Foreskin melanocyte (primary cell): ENCODE measurements at places on chromosomes 16 and 17.

DNA sequence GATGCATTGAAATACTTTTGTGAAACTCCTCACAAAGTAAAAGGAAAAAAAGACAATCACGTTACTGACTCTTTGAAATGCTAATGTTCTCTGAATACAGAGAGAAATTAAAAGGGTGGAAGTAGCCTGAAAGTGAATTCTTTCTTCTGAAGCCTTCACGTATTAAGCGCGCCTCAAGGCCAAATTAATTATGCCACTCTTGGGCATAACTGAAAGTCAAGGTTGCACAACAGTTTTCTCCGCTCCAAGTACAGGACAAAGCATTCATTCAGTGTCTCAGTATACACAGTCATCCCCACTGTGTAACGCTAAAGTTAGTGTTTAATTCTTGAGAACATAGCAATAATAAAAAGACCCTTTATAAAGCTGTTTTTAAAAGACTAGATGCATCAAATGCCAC is 21.5 kb downstream of the PARN start:
- DNase-seq, result peak; percentile 93

DNA sequence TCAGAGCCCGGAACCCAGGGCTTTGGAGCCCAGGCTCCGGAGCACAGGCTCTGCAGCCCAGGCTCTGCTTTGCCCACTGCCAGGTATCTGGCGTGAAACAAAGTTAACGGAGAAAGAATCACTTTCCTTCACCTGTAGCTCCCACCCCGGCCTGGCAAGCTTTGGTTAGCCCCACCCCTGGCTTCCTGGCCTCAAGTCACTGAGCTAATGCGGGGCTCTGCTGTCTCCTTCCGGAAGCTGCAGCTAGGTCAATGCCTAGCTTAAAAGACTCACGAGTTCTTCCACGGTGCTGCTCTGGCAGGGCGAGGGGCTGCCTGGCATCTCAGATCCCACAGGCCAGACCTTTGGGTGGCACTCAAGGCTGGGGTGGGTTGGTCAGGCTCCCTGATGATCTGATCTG is 21.1 kb upstream of the SPPL2C start:
- no peak for DNase-seq

GRCh38 chr16:77443357-77444146 is 8.7 kb upstream of the ADAMTS18 start:
- no peak for DNase-seq

DNA sequence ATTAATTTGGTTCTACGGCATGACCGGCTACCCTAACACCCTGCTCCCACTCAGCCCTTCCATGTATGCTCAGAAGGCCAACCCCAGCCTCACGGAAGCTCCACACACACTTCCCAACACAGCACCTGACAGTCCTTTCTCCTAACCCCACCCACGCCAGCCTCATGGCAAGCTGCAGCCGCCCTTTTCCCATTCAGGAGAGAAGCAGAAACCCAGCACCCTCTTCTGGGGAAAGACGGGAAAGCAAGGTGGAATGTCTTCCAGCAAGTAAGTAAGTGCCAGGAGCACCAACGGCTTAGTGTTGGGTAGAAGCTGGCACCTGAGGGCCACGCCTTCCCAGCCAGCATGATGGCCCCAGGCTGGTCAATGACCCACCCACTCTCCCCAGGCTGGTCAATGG is 32.1 kb downstream of the ABR start:
- DNase-seq, result no peak

DNA sequence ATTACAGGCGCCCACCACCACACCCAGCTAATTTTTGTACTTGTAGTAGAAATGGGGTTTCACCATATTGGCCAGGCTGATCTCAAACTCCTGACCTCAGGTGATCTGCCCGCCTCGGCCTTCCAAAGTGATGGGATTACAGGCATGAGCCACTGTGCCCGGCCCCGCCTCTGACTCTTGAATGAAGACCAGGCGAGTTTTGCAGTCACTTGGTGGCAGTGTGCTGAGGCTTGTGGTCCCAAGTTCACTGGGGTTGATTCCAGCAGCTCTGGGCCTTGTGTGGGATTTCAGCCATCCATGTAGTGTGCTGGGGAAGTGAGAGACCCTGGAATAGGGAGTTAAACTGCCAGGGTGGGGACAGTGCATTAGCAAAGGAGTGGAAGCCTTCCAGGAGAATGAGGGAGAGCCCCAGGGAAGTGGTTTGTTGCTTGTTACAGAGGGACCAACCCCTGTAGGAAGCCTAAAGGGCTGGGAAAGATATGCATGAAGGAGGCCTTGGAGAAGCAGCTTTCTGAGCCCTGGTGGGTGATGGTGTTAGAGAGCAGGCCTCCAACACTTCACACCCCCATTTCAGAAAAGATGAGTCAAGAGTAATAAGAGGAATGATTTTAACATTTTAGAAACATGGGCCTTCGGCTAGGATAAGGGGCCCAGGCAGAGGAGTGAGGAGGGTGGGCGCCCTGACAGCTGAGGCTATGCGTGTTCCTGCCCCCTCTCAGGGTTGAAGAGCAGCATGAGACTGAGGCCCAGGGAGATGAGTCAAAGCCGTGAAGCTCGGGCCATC is 14.5 kb downstream of the PSKH1 start:
- no peak for DNase-seq

GRCh38 chr17:50976951-50977472 is 110.9 kb upstream of the TOB1 start:
- DNase-seq, result no peak

DNA sequence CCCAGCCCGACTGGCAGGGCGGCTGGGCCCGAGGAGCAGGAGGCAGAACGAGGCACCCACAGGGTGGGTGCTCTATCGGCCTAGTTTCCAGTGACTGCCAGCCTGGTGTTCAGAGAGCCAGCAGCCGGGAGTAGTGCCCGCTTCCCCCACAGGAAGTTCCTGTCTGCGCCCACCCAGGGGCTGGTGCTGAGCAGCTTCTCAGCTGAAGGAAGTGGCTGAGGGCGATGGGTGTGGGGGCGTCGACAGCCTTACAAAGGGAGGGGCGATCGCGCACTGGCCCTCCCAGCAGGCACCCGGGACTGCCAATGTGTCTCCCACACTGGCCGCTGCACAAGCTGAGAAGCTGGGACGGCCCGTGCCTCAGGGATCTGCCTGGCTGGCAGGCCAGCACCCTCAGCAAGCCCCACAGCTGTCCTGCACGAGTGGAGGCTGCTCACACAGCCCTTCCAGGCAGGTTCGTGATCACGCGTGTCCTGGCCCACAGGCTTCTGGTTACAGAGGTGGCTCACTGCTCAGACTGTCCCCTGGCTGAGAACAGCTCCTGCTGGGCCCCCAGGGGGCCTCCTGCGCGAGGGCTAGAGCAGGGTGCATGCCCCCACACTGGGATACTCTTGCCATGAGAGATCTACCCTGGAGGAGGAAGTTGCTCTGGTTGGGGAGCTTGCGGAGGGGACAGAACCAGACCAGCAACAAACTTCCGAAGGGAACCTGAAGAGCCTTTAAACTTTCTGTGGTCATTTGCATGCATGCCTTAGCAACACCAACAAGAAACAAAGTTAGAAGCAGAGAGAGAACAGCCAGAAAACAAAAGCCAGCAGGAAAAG is 2.5 kb downstream of the RNF166 start:
- DNase-seq, result peak; percentile 27

- DNase-seq, result no peak
Observed at GRCh38 chr16:19518388-19518787, 3.5 kb downstream of the GDE1 start.

DNA sequence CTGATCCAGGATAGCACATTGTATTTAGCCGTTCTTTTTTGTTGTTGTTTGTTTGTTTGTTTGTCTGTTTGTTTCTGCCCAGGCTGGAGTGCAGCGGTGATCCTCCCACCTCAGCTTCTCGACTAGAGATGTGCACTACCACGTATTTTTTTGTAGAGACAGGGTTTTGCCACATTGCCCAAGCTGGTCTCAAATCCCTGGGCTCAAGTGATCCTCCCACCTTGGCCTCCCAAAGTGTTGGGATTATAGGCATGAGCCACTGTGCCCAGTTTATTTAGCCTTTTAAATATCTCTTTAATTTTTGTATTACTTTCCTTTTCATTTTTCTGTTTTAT is 9.2 kb upstream of the NLRC5 start:
- no peak for DNase-seq

GRCh38 chr17:15941781-15942180 is 3.1 kb upstream of the ADORA2B start:
- no peak for DNase-seq

- no peak for DNase-seq
Observed at GRCh38 chr17:42502926-42503325, 33.1 kb upstream of the NAGLU start.

GRCh38 chr17:73644145-73645049 is at the start of gene SDK2:
TSS of gene SDK2 (minus strand) at chr17:73644445. CDS start at chr17:73644088, 357 bp downstream.
- DNase-seq, result no peak

- no peak for DNase-seq
Observed at GRCh38 chr17:75240394-75241142, 20.8 kb downstream of the GGA3 start.

DNA sequence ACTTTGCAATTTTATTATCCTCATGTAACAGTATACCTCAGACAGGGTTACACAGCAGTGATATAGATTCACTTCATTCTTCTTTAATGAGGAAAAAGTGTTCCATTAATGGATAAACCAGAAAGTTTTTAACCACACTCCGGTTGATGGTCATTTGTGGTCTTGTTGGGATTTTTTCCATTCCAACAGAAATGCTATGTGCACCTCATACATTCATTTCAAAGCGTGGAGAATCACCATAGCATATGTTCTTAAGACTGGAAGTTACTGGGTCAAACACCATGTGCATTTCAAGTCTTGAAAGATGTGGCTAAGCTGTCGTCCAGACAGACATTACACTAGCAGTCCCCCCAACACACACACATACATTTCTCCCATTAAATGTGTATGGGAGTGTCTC is 245.8 kb upstream of the CDH5 start:
- no peak for DNase-seq
